G401 (cell line): ENCODE measurements at places on chromosomes 13 and 19.

GRCh38 chr13:86741762-86742285 lies 929.3 kb upstream of the SLITRK5 start:
- no peak for DNase-seq

GRCh38 chr13:78993792-78994191 lies 334.8 kb upstream of the OBI1 start:
- DNase-seq: no peak

GRCh38 chr13:88895261-88895941 lies 1224.2 kb downstream of the SLITRK5 start:
- DNase-seq: no peak

- no peak for DNase-seq
Observed at GRCh38 chr13:60538566-60538965, 141.5 kb downstream of the TDRD3 start.

- no peak for DNase-seq
Observed at GRCh38 chr19:12872941-12873890, 8.0 kb downstream of the DNASE2 start.

DNA sequence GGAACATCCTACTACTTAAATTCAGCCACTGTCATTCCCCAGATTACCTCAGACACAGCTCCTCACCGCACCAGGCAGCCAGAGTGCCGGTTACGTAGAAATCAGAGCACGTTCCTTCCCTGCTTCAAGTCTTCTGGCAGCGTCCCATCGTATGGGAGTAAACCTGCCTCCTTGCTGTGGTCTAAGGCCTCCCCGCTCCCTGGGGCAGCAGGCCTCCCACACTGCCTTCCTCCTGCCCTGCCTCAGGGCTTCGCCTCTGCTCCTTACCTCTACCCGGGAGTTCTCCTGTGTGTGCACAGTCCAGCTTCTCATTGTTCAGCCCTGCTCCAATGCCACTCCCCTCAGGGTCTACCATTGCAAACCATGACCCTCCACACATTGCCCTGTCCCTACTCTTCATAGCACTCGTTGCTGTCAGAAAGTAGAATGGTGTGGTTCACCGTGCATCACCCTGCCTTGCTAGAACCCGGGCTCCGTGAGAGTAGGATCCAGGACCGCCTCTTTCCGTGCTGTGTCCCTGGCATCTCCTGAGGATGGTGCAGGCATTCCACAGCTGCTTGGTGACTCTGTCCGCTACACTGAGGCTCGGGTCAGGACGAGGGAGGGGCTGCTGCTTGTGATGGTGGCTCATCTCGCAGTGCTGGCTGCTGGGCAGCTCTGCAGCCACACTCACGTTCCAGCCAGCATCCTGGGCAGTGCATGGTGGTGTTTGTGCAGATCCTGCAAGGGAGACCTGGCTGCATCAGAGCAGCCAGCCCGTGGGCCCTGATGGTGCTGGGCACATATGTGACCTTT lies 6.9 kb downstream of the POP4 start:
- DNase-seq: no peak
